ENCODE measurements at places on chromosomes 2 and 18.

DNA sequence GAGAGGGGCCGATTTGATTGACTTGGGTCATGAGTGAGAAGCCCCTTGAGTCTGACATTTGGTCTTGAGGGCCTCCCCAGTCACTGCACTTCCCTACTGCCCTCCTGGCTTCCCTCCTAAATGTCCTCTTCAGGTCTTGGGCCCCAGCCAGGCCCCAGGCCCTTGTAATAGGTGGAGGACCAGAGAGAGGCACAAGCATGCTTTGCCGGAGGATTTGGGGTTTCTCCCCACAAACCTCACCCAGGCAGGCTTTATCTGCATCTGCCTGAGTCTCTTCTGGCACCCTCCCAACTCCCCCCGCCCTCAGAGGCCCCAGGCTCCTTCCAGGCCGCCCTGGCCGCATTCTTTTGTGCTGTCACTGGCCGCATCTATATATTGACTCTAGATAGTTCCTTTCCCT lies 270.7 kb downstream of the HAUS1 start:
- DNase-seq = no peak

GRCh38 chr2:138475277-138475776 lies 26.2 kb upstream of the SPOPL start:
- no peak for DNase-seq

DNA sequence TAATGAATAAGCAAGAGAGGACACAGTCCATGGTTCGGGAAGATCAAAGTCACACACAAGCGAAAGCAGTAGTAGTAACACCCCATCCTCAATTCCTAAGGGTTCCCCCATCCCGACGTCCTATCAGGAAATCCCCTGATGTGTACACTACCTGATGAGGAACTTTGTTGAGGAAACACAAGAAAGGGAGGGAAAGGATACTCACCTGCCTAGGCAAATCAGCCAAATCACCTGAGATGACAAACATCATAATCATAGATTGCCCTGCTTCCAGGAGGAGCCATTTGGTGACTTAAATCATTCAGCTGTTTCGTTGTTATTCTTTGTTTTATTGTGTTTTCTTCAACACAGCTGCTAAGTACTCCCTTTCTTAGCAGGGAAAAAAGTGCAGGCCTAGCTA lies 55.5 kb upstream of the SPOPL start:
- no peak for DNase-seq

GRCh38 chr18:70425236-70425635 lies 136.4 kb downstream of the SOCS6 start:
- DNase-seq = no peak

- no peak for DNase-seq
Measured at GRCh38 chr2:112194482-112194881, 56.3 kb downstream of the FBLN7 start.

GRCh38 chr2:171541202-171541887 lies 19.1 kb downstream of the CYBRD1 start:
- no peak for DNase-seq

All from amygdala (tissue), 56 donors.